ENCODE measurements at places on chromosomes 11 and 22. TPM values are rescaled to one million over a fixed set of nuclear protein-coding genes. Genes with fewer than 3 reads are reported as not detected.

KCNK4 gene
- 0.41 TPM for total RNA-seq

- H3K4me3 ChIP-seq = no peak overlapping the region
- H3K4me1 ChIP-seq = peaks cover 55% of the 10 kb centered on the region
- H3K27me3 ChIP-seq = no peaks in the 10 kb centered on the region
- peaks cover 9% of the 10 kb centered on the region for H3K36me3 ChIP-seq
- no peak overlapping the region for H3K27ac ChIP-seq
- DNase-seq = no peak
These were observed 7.6 kb downstream of the PISD start for GRCh38 chr22:31654408-31654807.

DNA sequence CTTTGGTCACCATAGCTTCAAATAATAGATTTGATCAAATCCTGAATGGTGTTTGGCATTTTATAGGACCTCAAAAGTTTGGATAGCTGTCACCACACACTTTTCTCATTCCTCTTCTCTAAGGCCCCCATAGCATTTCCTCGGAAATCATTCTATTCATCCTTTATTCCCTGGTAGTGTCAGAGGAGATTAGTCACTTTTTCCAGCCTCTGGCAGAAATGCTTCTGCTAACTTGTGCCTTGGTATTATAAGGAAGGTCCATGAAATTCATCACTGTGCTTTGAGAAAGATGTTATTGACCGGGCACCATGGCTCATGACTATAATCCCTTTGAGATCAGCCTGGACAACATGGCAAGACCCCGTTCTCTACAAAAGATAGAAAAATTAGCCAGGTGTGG lies 19.7 kb upstream of the NUP160 start:
- H3K4me3 ChIP-seq = no peak overlapping the region
- peaks cover 2% of the 10 kb centered on the region for H3K36me3 ChIP-seq
- no peak overlapping the region for H3K27ac ChIP-seq
- no peak for DNase-seq
- peaks cover 20% of the 10 kb centered on the region for H3K4me1 ChIP-seq

- H3K4me3 ChIP-seq = no peak overlapping the region
- H3K27ac ChIP-seq = no peak overlapping the region
- no peaks in the 10 kb centered on the region for H3K36me3 ChIP-seq
- DNase-seq = no peak
- H3K27me3 ChIP-seq = no peaks in the 10 kb centered on the region
These were observed 20.3 kb upstream of the PHF21A start for GRCh38 chr11:46141597-46141996.

GRCh38 chr11:2570211-2570811 lies 125.5 kb downstream of the KCNQ1 start:
- H3K4me1 ChIP-seq = no peaks in the 10 kb centered on the region
- no peak for DNase-seq
- H3K27ac ChIP-seq = no peak overlapping the region

GRCh38 chr11:71182791-71183677 lies 69.3 kb downstream of the SHANK2 start:
- no peak overlapping the region for H3K27ac ChIP-seq
- H3K4me1 ChIP-seq = no peaks in the 10 kb centered on the region
- no peak for DNase-seq
- H3K27me3 ChIP-seq = peaks cover 12% of the 10 kb centered on the region
- no peak overlapping the region for H3K4me3 ChIP-seq

GRCh38 chr22:27107386-27107785 lies 450.0 kb downstream of the MIAT start:
- no peak overlapping the region for H3K4me3 ChIP-seq
- no peak for DNase-seq
- H3K27ac ChIP-seq = no peak overlapping the region
- peaks cover 8% of the 10 kb centered on the region for H3K27me3 ChIP-seq
- no peaks in the 10 kb centered on the region for H3K4me1 ChIP-seq

DNA sequence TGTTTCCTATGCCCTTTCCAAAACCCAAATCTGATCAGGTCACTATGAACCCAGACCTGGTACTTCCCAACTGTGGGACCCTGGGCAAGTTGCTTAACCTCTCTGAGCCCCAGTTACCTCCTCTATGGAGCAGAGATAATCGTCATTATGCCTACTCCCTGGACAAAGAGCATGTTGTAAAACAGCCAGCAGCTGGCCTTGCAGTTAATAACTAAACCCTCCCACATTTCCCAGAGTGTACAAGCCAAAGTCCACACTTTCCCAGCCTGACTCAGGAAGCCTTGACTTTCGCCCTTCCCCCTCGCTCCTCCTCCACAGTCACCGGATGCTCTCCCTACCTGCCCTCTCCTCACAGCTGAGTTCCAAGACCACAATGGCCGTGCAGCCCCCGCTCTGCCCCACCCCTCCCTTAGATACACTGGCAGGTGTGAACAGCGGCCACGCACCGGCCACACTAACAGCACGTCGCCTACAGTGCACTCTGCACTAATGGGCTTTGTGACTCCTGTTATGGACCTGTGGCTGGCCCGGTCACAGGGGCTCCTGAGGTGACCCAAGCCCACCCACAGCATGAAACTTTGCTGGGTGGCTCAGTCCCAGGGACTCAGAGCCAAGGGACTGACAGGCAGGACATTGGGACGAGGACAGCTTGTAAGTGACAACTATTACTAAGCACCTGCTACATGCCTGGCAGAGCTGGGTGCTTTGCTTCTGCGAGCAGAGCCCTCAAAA lies 15.6 kb upstream of the MFNG start:
- DNase-seq = no peak
- H3K36me3 ChIP-seq = no peaks in the 10 kb centered on the region
- peaks cover 18% of the 10 kb centered on the region for H3K4me1 ChIP-seq
- H3K27ac ChIP-seq = peak overlapping the region; percentile 41
- H3K4me3 ChIP-seq = no peak overlapping the region

- no peak for DNase-seq
- H3K27ac ChIP-seq = no peak overlapping the region
- peaks cover 12% of the 10 kb centered on the region for H3K4me1 ChIP-seq
- no peaks in the 10 kb centered on the region for H3K27me3 ChIP-seq
These were observed 25.0 kb upstream of the CREB3L1 start for GRCh38 chr11:46252373-46252914.
